Urothelium cell line (cell line): ENCODE measurements at places on chromosomes 5 and 9.

- no peak for DNase-seq
Observed at GRCh38 chr9:88696501-88696900, 161.5 kb downstream of the NXNL2 start.

- DNase-seq: no peak
Observed at GRCh38 chr9:136719195-136719880, 7.0 kb downstream of the DIPK1B start.

- no peak for DNase-seq
Observed at GRCh38 chr5:54325272-54325609, 14.9 kb upstream of the ARL15 start.

DNA sequence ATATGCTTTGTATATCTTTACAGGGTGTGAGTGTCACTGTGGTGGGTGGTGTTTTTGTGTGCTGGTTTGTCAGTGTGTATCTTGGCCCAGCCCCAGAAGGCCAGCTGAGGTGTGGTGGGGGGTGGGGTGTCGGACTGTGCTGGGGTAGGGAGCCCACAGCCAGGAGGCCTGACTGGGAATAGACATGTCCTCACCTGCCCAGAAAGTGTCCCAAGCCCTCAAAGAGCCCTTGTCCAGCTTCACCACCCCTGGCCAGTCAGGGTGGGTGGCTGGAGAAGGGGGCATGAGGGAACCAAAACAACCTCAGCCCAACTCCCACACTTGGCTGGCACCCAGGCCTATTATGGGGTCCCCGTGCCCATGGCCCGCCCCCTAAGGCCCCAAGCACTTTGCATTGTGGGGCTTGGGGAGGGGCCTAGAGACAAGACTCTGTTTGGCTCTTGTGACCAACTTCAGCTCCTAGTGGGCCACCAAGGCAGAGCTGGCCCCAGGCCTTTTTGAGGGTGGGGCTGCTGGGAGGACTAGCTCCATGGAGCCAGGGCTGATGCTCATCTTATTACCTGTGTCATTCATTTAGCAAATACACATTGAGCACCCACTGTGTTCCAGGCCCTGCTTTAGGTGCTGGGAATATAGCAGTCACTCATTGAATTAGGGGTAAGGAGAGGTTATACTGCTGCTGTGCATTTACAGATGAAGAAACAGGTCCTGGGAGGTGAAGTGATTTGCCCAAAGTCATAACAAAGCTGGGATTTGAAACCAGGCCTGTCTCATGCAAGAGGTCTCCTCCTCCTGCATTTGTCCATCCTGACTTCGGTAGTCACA lies 56.2 kb upstream of the PSD2 start:
- no peak for DNase-seq

- DNase-seq: no peak
Observed at GRCh38 chr5:14413331-14413750, 168.3 kb upstream of the OTULINL start.

- no peak for DNase-seq
Observed at GRCh38 chr5:103539376-103540330, 22.9 kb downstream of the NUDT12 start.
